ENCODE measurements at places on chromosomes 1 and 21.
A peak's percentile ranks its signal among the peaks of the same experiment; 100 is the strongest.

GRCh38 chr1:109255097-109255651, 5.8 kb downstream of the CELSR2 start:
- no peak for DNase-seq

- DNase-seq: no peak
Measured at GRCh38 chr1:88302843-88303486, 381.1 kb upstream of the PKN2 start.

DNA sequence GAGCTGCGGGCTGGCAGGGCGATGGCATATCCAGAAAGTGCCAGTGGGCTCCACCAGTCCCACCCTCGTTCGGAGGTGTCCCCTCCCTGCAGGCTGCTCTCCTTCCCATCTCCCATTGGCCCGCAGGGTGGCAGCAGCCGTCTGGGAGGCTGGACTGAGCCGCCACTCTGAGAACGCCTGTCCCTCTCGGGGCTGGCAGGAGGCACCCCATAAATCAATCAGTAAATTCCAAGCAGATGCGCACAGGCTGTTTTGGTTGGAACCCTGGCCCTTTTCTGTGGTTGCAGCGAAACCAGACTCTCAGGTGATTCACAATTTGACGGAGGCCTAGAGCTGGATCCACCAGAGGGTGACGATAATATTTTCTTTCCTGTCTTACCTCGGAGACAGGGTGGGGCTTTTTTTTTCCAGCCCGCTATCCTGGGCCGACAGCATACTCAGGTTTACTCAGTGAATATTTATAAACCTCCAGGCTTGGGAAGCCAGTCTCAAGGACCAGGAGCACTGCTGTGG, 99.7 kb downstream of the GLIS1 start:
- peak; percentile 37 for DNase-seq

DNA sequence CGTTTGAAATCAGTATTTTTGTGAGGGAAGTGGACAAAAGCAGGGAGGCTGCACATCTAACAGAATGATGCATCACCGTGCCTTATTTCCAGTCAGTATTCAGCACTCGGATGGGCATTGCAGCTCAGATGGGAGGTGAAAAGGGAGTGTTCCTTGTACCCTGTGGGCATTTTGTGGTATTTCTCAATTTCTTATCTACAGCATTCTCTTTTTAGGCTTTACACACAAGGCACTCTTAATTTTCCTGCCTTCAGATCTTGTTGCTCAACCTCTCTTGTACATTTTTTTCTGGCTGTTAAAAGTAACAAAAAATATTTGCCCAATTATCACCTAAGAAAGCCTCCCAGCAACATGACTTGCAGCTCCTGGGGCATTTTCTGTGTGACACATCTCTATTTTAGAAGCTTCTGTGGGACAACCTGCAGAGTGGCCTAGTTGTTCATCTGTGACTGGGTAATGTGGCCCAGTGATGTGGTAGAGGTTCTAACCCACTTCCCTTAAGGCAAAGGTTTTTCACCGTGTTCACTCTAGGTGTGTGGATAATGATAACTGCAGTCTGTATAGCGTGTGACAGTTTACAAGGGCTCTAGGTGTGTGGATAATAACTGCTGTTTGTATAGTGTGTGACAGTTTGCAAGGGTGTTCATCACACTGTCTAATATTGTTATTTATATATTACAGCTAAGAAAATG, 257.2 kb downstream of the PTGER3 start:
- no peak for DNase-seq
